Peyer's patch (tissue), 4 donors: ENCODE measurements at places on chromosomes 3 and 15.

DNA sequence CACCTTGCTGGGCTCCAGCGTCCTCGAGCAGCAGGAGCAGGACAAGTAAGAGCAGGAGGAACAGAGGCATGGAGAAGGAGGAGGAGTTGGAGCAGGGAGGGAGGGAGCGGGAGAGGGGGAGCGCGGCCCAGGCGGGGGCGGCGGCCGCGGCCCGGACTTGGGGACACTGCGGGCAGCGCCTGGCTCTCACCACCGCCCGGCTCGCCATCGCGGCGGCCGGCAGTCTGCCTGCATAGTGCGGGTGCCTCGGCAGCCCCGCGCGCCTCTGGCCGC is 440 bp downstream of the DCBLD2 start:
- DNase-seq: peak; percentile 50

- DNase-seq: no peak
Measured at GRCh38 chr15:77715860-77716259, 83.1 kb upstream of the LINGO1 start.

DNA sequence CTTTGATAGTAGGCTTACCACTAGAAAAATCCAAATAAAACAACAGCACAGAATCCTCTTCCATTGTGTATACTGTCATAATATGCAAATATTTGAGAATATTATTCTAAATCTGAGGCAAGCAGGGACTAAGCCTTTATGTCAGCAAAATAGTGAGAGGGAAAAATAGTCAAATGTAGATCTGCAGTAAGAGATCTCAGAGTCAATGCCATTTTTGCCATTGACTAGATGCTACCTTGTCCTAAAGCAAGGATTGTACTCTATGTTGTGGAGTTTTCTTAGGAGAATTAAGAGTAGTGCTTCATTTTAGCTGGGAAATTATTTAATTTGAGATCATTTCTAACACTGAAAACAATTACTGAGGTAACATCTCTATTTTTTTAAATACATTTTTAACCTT is 50.2 kb downstream of the IQCH start:
- DNase-seq: no peak

DNA sequence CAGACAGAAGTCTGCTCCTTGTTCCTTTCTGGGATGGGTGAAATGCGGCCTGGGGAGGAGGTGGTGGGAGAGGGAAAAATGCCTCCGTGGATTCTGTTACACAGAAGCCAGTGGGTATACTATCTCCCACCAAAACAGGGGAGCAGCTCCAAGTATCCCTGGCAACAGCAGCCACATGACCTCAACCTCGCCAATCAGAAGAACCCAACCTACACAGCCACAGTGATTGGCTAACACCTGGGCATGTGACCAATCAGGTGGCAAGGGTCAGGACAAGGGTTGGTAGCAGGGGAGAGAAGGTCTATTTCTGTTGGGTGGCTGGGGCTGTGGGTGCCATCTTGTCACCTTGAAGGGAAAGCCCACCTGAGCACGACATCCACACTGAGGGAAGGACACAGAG is 9.1 kb upstream of the ACAD9 start:
- DNase-seq: no peak

- DNase-seq: no peak
Measured at GRCh38 chr3:197181741-197182140, 116.7 kb downstream of the DLG1 start.

- DNase-seq: no peak
Measured at GRCh38 chr3:172357850-172358754, 90.2 kb downstream of the GHSR start.

GRCh38 chr3:128906031-128906803 is 26.8 kb downstream of the ACAD9 start:
- no peak for DNase-seq

- DNase-seq: no peak
Measured at GRCh38 chr3:178833695-178834094, 237.9 kb downstream of the ZMAT3 start.

GRCh38 chr3:55655544-55655943 is 168.4 kb upstream of the WNT5A start:
- no peak for DNase-seq

DNA sequence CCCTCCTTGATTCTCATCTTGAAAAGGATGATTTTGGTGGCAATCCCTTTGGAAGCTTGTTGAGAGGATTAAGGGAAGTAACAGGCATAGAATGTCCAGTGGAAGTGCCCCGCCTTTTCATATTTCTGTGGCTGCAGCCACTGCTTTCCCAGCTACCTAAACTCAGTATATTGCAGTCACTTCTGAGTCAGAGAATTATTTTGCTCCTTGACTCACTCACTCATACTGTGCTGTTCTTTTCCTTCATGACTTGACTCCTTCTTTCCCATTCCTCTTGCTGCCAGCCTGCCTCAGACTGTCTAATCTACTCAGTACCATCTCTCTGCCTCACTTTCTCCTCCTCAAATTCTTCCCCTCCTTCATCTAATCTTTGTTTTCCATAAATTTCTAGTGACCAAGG is 26.5 kb upstream of the POLR2M start:
- DNase-seq: no peak

GRCh38 chr15:74604983-74605794 is 10.4 kb upstream of the CLK3 start:
- DNase-seq: no peak
